ENCODE measurements at places on chromosomes 3 and 15.
A peak's percentile ranks its signal among the peaks of the same experiment; 100 is the strongest.

GRCh38 chr15:69997813-69998212, 99.9 kb downstream of the TLE3 start:
- DNase-seq, result peak; percentile 26

DNA sequence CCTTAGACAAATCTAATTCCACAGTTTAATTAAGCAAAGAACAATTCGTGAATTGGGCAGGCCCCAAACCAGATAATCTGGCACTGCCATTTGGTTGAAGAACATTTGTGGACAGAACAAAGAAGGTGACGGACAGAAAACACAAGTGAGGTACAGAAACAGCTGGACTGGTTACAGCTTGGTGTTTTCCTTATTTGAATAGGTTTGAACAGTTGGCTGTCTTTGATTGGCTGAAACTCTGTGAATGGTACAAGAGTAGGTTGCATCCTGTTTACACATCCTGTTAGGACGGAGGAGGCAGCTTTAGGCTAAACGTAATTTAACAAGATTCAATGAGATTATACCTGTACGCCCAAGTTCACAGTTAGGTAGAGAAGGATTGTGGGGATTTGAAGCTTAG, 114.4 kb downstream of the LPP start:
- no peak for DNase-seq

- no peak for DNase-seq
Observed at GRCh38 chr15:60353245-60353920, 44.4 kb downstream of the ANXA2 start.

DNA sequence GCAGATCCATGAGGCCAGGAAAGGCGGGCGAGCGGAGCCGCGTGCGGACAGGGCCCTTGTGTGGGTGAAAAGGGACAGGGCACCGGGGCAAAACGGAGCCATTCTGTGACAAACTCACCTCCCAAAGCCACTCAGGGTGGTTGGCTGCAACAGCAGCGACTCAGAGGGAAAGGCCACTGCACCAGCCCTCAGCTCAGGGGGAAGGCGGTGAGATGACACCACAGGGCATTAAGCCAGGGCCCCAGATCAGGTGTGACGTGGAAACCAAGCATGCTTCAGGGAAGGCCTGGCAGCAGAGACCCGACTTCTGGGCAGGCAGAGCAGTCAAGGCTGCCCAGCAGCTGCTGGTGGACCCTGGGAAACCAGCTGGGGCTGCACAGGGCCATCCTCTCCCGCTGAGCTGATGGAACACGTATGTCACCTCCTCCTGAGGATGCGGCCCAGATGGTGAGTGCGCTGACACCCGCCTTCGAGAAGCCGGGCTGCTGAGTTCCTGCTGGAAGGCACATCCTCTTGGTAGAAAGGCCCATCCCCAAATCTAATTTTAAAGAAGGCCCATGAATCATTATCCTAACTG, 82.3 kb downstream of the CHSY1 start:
- DNase-seq, result no peak

GRCh38 chr15:87357637-87358313, 898.8 kb downstream of the NTRK3 start:
- DNase-seq, result no peak

- DNase-seq, result no peak
Observed at GRCh38 chr3:55690726-55691125, 203.6 kb upstream of the WNT5A start.

DNA sequence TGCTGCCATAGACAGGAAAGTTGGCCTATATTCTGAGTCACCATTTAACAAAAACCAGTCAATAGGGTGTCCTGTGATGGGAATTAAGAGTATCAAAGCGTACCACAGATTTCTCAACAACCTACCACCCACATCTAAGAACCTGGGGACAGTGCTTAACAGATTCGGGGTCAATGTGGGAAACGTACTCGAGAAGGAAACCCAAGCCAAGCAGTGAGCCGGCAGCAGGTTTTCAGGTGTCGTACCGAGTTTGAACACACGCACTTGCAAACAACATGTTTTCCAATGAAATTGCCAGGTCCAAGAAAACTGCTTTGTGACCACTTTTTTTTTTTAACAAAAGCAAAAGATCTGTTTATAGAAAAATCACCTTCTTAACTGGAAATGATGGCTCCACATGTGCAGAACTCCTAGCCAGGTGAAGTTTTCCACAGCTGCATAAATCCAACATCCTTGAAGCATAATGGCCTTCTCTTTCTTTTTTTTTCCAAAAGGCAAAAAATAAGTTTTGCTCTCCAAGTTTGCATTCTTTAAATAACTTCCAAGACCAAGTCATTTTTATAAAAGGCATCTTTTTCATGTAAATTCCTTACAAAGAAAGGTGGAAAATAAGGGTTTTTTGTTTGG, 45.7 kb downstream of the ADAMTS17 start:
- no peak for DNase-seq

All from CD4-positive, alpha-beta T cell treated with Interleukin-15 for 1 hour (primary cell).